ENCODE measurements at places on chromosomes 2 and 18. TPM values are rescaled to one million over a fixed set of nuclear protein-coding genes. Genes with fewer than 3 reads are reported as not detected.

The SPRED2 gene
- 17.3 TPM for total RNA-seq

The ALPG gene
- not detected for total RNA-seq

The TRIM43 gene
- not detected for total RNA-seq

The IL36RN gene
- total RNA-seq, result not detected

The L3MBTL4 gene
- total RNA-seq, result 39.2 TPM

The PLA2R1 gene
- 31.0 TPM for total RNA-seq

The SERPINB12 gene
- total RNA-seq, result not detected

The GPBAR1 gene
- total RNA-seq, result 1.00 TPM

The C2orf80 gene
- total RNA-seq, result not detected

The DCDC2C gene
- total RNA-seq, result 0.95 TPM

The DSG4 gene
- total RNA-seq, result not detected

The PLEK gene
- 3.2 TPM for total RNA-seq

The ST8SIA5 gene
- total RNA-seq, result 0.35 TPM

Data from ovary (tissue), 10 donors.